Left ventricle myocardium superior (tissue), 1 donor: ENCODE measurements at places on chromosomes 11 and 22.
A peak's percentile ranks its signal among the peaks of the same experiment; 100 is the strongest.

DNA sequence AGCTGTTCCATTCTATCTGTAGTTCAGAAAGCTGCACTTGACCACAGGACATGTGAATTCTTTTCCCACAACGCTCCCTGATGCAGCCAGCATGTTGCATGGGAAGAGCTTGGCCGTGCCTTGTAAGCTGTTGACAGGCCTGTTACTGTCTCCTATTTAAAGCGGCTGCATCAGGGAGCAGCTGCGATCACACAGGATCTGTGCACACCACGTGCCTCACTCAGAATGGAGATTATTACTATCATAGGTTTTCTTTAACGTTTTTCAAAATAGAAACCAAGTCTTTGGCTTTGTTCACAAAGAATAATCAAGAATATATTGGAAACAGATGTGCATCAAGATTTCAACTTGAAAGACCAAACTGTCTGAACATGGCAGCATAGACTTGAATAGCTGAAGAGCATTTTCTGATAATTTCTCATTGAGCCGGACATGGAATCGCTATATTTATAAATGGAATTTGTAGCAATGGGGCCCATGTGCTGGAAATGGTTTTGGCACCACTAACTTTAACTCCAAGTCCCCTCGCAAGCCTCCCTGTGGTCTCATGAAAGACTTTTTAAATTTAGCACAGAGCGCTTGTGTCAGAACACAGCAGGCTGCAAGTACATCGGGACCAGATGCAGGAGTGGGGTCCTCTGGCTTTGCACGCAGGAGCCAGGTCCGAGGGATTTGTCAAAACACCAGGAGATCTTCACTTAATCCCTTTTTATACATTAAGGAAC is 40.8 kb upstream of the MYO18B start:
- DNase-seq = peak; percentile 58

- peak; percentile 63 for DNase-seq
Measured at GRCh38 chr11:96341211-96342013, 1.6 kb downstream of the MAML2 start.

- peak; percentile 74 for DNase-seq
Measured at GRCh38 chr22:20531404-20532201, 24.2 kb downstream of the MED15 start.

GRCh38 chr22:29983296-29983917 is 96.9 kb upstream of the HORMAD2 start:
- DNase-seq = no peak

DNA sequence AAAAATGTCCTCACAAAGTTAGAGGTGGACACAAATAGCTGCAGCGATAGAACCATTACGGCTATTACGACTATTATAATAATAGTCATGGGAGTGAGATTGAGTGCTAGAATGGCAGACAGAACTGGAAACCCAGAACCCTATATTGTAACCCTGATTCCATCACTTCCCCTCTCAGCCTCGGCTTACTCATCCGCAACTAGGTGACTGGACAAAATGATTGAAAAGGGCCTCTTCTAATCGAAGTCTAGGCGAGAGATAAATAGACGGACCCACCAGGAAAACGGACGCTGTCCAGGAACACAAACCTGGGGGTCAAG is 629 bp downstream of the PSMA1 start:
- DNase-seq = no peak

DNA sequence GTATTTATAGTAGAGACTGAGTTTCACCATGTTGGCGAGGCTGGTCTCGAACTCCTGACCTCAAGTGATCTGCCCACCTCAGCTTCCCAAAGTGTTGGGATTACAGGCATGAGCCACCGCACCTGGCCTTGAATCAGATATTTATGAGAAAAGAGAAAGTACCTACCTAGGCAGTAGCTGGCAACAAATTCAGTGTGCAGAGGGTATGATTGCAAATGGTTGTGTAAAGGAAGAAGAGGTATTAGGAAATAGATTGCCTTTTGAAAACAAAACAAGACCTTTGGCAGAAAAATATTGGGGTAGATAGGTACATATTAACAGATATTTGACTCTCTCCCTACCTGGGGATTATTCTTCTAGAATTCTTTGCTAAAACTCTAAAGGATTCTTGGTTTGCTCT is 38.5 kb upstream of the LIN7C start:
- DNase-seq = no peak

- no peak for DNase-seq
Measured at GRCh38 chr11:11944444-11944843, 64.0 kb downstream of the DKK3 start.

GRCh38 chr22:24106385-24107381 is 74.6 kb upstream of the SUSD2 start:
- DNase-seq = no peak

DNA sequence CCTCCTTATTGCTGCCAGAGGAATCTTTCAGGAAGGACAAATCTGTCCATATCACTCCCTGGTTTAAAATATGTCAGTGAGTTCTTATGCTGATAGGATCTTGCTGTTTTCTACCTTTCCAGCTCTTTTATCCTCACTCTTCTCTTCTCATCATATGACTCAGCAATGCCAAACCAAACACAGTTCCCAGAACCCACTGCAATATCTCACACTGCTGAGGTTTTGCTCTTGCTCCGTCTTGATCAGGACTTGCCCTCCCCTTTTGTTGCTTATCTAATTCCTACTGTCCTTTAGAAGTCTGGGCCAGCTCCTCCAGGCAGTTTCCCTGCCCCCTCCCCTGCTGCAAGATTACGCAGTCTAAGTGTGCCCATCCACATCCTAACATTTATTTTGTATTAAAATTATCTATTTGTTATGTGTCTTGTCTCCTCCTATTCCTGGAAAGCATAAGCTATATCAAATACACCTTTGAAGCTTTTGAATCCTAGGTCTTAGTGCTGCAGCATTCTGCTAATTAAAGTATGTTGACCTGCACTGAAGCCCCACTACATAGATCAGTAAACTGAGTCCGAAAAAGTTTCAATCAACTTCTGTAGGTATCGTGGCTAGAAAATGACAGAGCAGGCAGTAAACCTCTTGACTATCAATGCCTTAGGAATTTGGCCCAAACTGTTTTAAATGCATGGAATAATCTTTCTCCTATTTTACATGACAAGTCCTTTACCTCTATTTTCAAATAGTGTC is 119.2 kb upstream of the C11orf87 start:
- no peak for DNase-seq

DNA sequence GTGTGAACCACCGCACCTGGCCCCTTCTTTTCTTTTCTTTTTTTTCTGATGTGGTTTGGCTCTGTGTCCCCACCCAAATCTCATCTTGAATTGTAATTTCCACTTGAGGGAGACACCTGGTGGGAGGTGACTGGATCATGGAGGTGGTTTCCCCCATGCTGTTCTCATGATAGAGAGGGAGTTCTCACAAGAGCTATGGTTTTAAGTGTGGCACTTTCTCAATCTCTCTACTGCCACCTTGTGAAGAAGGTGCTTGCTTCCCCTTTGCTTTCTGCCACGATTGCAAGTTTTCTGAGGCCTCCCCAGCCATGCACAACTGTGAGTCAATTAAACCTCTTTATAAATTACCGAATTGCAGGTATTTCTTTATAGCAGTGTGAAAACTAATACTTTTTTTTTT is 4.9 kb upstream of the TCN2 start:
- no peak for DNase-seq

- no peak for DNase-seq
Measured at GRCh38 chr22:45865561-45866125, 111.3 kb downstream of the WNT7B start.

DNA sequence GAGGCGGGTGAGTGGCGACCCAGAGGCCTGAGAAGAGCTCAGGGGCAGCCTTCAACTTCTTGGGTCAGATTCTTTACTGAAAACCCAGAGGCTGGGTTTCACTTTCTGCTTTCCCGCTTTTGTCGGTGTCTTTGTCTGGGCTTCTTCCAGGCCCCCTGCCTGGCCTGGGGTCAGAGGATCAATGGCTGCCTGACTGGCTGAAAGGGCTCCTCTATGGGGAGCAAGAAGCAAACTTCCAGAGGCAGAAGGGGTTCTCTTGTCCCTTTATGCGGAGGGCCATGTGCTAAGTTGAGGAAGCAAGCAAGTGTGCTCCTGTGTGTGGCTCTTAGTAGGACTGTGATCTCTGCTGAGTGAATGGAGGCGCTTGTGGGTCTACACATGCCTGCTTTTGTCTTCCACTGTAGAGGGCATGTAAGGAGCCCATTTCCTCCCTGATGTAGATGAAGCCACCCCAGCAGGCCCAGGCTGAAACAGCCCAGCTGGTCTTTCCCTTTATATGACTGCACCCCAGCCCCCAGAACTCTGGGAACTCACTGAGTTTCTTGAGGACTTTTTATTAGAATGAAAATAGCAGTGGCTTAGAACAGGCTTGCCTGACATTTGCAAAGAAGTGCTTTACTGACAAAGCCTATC is 1.0 kb upstream of the PKNOX2 start:
- no peak for DNase-seq

- DNase-seq = no peak
Measured at GRCh38 chr11:31664129-31664528, 147.0 kb downstream of the PAX6 start.

DNA sequence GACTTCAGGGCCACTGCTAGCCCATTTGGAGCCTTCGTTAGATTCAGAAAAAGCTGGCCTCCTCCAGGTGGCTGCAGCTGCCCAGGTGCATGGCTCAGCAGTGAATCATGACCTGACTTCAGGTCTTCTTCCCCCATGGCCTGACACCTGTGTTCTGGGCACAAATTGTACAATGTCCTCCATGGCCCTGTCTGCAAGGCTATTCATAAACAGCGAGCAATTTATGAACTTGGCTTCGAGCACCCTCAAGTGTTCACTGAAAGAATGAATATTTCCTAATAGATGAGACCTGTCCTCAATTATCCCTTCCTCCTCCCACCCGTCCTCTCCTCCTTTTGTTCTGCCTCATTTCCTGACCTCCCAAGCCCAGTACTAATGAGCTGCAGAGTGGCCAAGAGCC is 12.2 kb upstream of the VPS37C start:
- DNase-seq = no peak

- DNase-seq = peak; percentile 99
Measured at GRCh38 chr11:65477149-65477965, 21.5 kb upstream of the MALAT1 start.

- no peak for DNase-seq
Measured at GRCh38 chr11:120196826-120197225, 14.0 kb upstream of the OAF start.

GRCh38 chr11:61627850-61628661 is 47.2 kb upstream of the SYT7 start:
- DNase-seq = peak; percentile 76

- DNase-seq = no peak
Measured at GRCh38 chr22:48702573-48703264, 1125.0 kb downstream of the BRD1 start.

GRCh38 chr22:37002633-37003032 is 16.6 kb downstream of the TST start:
- no peak for DNase-seq

GRCh38 chr11:34599406-34599945 is 21.4 kb upstream of the EHF start:
- no peak for DNase-seq

DNA sequence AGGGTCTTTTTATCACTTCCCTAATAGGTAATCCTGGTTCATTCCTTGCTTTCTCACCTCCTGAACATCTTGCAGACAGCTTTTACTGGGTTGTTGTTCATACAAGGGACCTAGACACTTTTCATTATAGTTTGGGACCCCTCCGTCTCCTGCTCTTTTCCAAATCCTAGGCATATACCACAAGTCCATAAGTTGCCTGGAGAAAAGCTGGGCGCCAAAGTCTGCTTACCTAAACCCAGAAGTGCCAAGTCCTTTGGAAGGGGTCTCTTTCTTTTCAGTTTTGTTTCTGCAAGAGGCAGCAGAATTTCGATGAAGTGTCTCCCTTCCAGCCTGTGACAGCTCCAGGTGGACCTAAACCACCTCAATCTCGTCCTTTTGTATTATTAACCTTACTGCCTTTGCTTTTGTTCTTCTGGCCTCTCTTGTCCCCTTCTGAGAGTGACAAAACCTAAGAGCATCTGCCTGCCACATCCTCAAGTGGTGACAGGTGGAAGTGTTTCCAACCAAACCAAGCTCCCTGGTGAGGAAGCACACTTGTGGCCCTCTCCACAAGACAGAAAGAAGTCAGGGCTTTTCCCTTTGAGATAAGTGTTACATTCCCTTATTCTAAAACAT is 19.5 kb upstream of the P2RY6 start:
- DNase-seq = no peak
